Activated effector memory CD4-positive, alpha-beta T cell treated with Interleukin-2 at 50 U/mL for 16 hours (primary cell): ENCODE measurements at places on chromosomes 5 and 9.

GRCh38 chr9:100437860-100438805, 11.2 kb downstream of the MSANTD3 start:
- DNase-seq, result peak; percentile 12

- DNase-seq, result no peak
Observed at GRCh38 chr9:10843151-10843550, 230.3 kb upstream of the PTPRD start.

DNA sequence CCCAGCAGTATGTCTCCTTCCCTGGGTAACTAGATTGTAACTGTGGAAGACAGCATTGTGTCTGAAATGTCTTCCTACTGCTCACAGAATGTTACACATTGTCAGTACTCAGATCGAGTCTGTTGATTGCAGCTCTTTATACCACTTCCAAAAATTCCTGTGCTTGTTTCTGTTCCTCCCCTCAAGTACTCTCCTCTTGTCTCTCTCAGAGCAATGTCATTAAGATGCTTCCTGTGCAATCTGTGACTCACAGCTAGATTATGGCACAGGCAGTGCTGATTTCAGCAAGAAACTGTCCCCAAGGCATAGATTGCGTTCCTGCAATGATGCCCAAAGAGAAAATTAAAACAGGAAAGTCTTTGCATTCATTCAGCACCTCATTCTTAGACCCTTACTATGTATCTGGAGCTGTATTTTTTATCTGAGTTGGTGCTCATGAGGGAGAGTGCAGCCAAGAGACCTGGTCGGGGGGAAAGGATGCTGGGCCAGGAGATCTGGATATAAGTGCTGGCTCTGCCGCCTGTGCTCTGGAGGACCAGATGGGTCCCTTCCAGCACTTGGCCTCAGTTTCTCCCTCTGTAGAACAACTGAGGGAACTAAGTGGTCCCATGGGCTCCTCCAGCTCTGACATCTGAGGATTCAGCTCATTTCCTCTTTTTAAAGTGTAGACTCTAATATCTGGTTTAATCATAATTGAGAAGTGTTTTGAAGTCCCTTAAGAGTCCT, 40.8 kb upstream of the GNPDA1 start:
- DNase-seq, result no peak

DNA sequence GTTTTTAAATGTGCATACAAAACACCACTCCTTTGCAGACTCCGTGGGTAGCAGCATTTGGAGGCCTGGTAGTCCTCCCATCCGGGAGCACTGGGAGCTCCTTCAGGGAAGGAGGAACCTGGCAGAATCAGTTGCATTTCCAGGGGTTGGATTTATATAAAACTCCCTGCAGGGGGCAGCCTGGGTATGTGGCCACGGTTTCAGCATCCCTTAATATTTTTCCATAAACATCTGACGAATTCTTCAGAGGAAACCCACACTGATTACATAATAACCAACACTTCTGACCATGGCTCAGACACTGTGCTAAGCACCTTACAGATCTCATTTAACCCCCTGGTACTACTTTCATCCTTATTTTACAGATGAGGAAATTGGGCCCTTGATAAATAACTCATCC, 6.1 kb upstream of the AFAP1L1 start:
- no peak for DNase-seq

GRCh38 chr9:83505282-83505681, 32.9 kb downstream of the FRMD3 start:
- DNase-seq, result no peak

GRCh38 chr5:164614707-164615106, 1109.3 kb downstream of the MAT2B start:
- no peak for DNase-seq

GRCh38 chr9:77810637-77811119, 162.6 kb upstream of the GNA14 start:
- DNase-seq, result no peak

- no peak for DNase-seq
Observed at GRCh38 chr5:101966476-101966875, 329.6 kb downstream of the SLCO4C1 start.

- no peak for DNase-seq
Observed at GRCh38 chr5:171999877-172000276, 6.6 kb downstream of the FBXW11 start.

- DNase-seq, result no peak
Observed at GRCh38 chr9:136759436-136760325, 1.6 kb upstream of the LCN8 start.

DNA sequence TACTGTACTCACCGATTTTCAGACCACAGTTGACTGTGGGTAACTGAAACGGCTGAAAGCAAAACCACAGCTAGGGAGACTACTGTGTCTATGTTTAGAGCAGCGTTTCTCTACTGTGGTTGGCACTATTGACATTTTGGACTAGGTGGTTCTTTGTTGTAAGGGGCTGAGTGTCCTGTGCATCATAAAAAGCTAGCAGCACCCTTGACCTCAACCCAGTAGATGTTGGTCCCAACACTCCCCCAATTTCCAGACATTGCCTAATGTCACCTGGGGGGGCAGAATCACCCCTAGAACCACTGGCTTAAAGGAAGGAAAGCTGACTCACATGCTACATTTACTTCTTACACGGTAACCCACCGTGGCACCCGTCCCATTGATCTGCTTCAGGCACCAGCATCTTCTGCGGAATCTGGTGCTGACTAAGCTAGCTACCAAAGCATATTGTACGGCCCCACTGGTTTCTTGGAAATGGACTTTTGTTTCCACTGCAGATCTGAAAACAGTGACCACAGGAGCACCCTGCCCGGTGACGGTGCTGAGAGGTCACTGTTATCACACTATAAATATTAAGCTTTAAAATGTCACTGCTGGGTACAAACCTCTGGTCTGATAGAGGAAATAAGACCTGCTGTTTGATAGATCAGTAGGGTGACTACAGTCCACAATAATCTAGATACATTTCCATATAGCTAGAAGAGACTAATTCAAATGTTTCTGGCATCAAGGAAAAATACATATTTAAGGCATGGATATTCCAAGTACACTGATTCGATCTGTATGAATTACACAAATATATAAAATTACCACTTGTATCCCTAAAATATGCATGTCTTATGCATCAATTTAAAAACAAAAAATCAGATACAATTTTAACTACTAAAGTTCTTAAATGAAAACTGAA, 151.4 kb downstream of the HSD17B3 start:
- peak; percentile 25 for DNase-seq

GRCh38 chr5:31407921-31408693, 123.8 kb downstream of the DROSHA start:
- DNase-seq, result no peak

- no peak for DNase-seq
Observed at GRCh38 chr9:127558581-127559246, 53.4 kb upstream of the STXBP1 start.

- no peak for DNase-seq
Observed at GRCh38 chr9:25684321-25684720, 6.1 kb upstream of the TUSC1 start.

GRCh38 chr5:116529615-116530014, 45.0 kb downstream of the SEMA6A start:
- DNase-seq, result no peak

DNA sequence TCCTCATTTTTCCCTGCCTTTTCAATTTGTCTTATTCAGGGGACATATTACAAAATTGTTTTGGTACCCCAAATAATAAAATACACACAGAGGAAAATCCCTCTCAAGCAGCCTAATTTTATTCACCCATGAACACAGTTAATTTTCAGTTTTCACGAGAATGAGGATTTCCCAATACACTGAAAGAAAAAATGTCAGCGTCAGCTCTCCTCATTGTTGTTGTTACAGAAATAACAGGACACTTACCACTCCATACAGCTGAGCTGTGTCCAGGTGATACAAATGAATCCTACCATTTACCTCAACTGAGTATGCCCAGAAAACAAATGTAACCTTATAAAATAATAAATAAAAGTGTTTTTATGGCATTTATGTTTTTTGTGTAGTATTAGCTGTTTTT, 144.6 kb upstream of the PCA3 start:
- no peak for DNase-seq

- DNase-seq, result no peak
Observed at GRCh38 chr9:91196103-91196950, 165.4 kb downstream of the AUH start.

- no peak for DNase-seq
Observed at GRCh38 chr9:87827341-87827740, 55.3 kb upstream of the SPATA31E1 start.

GRCh38 chr9:111803924-111804323, 9.2 kb upstream of the SHOC1 start:
- no peak for DNase-seq

DNA sequence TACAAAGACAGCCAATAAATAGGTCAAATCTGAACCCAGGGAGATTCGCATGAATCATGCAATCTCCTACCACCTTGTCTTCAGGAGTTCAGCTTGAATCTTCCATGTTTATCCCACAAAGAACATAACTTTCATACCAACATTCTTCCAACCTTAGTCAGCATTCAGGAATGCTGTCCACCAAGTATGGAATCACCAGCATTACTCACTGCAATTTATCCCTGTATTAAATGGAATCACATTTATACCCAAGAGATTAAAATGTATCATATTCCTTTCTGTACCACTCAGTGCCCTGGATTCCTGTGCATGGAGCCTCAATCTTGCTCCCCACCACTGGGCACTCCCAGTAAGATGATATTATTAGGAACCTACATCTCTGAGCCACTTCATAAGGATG, 162.6 kb downstream of the GLIS3 start:
- no peak for DNase-seq

- DNase-seq, result no peak
Observed at GRCh38 chr5:123098767-123099513, 9.9 kb downstream of the PRDM6 start.

GRCh38 chr5:52786949-52787599, 642 bp upstream of the ITGA1 start:
- DNase-seq, result no peak
